ENCODE measurements at places on chromosomes 1 and 21. TPM values are rescaled to one million over a fixed set of nuclear protein-coding genes. Genes with fewer than 3 reads are reported as not detected.

GRCh38 chr1:91631718-91632330 is 131.2 kb downstream of the CDC7 start:
- DNase-seq = no peak

DNA sequence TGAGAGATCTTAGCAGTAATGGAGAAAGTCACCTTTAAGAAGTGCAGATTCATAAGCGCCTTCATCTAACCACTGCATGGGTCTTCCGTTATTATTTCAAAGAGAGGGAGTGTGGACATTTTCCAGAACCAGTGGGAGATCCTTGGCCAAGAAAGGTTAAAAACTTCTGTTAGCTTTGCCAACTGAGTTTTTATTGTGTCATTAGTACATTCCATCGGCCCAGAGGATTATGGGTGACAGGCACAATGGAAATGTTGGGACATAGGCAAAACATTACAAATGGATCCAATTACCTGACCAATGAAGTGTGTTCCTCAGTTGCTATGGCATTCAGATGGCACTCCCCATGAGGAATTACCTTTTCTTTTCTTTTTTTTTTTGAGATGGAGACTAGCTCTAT is 115.5 kb downstream of the PPIAL4G start:
- DNase-seq = no peak

DNA sequence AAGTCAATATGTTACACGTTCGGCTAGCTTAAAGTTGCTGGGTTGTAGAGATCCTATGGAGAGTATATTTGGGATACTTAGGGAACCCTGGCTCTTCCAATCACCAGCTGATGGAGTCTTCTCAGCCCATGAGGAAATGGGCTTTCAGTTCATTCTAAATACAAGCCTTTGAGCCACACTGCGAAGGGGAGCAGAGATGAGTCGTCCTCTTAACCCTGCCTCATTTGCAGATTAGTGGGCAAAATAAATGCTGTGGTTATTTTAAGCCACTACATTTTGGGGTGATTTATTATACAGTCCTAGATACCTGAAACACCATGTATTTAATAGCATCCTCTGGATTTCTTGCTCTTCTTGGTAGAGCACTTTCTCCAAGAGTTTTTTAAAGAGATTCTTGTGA is 19.0 kb upstream of the VCAM1 start:
- DNase-seq = no peak

DNA sequence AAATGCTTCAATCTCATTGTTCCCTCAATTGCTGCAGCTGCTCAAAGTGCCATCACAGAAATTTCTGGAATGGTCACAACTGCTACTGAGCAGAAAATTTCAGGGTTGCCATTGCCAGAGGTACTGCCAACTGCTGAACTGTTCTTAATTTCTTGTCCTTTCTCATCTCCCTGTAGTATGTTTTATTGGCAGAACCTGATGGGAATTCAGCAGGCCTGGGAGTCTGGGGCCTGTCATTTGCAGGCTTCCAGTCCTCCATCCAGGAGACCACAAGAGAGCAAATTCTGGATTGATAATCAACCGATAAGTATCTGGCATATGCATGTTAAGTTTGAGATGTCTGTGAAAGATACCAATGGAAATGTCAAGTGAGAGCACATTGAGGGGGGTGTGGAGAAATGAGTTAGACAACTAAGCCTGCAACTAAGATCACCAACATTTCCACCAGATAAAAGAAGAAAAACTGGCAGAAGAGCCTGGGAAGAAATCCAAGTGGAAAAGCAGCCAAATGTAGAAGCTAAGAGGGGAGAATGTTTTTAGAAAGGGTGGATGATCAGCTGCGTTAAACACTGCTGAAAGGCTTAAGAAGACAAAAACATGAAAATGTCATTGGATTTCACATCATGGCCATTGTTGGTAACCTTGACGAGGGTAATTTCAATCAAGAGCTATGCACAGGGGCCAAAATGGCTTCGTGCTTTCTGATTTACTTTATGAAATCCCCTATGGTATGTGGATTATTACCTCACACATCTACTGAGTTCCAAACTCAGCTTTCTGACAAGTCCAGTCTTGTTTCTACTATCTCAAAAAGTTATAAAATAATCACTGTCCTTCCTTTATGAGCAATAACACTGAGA is 648.1 kb downstream of the PLPP3 start:
- peak; percentile 90 for DNase-seq

KIAA0040 gene
- 0.99 TPM for total RNA-seq

GBP3 gene
- total RNA-seq = 28.6 TPM

- DNase-seq = no peak
Observed at GRCh38 chr1:156658496-156658895, 16.6 kb downstream of the BCAN start.

DNA sequence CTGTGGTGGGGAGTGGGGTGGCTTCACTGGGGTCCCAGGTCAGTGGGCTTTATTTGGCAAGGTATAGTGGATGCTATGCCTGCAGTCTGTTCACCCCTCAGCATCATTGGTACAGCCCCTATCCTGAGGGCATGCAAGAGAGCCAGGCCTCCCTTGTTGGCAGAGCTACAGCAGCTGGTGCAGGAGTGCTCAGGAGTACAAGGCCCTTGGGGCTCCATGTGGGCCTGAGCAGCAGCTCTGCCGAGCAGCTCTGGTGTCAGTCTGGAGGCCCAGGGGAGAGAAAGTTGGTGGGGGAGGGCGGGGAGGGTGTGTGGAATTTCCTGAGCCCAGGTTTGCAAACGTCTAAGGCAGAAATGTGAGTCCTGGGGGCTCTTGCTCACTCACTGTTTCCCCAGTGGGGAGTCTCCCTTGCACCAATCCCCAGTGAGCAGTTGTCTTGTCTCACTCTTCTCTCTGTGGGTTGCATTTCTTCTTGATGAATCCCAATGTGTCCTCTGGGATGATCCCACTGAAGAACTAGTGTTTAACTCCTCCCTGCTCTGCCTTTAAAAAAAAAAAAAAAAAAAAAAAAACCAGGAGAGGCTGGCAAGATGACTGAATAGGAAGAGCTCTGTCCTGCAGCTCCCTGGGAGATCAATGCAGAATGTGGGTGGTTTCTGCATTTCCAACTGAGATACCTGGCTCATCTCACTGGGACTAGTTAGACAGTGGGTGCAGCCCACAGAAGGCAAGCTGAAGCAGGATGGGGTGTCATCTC is 39.5 kb upstream of the CYP4X1 start:
- DNase-seq = no peak

GRCh38 chr1:173117108-173117633 is 66.4 kb upstream of the TNFSF18 start:
- no peak for DNase-seq

DNA sequence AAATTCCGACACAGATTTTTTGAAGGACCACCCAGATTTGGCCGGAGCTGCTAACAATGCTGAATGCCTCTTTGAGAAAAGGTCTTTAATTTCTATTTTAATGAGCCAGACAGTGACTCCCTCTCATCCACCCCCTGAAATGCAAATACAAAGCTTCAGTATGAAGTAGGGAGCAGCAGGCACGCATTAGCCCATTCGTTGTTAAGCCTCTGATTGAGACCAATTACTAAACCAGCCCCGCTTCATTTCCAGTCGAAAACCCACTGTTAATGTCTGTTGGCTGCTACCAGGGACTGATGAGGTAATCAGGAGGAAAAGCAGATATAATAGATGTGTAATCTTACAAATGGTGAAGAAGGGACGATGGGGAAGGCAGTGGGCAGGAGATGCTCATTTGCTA is 4.8 kb upstream of the C8A start:
- no peak for DNase-seq

KCNJ9 gene
- total RNA-seq = 0.08 TPM

DNA sequence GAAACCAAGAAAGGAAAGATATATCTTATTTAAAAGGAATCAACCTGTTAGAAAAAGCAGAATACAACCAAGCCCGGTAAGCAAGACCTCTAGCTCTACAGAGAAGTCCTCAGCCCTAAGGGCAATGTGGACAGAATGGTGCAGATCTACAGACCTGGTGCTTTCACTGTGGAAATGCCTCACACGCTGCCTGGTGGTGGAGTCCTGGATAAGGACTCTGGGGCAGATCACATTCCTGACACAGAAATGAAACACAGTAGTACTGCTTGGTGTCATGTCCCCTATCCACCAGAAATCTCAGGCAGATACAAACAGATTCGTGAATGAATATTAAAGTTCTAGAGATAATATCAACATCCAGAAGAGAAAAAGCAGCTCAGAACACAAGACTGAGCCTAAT is 6.8 kb downstream of the CNN3 start:
- DNase-seq = no peak

DNA sequence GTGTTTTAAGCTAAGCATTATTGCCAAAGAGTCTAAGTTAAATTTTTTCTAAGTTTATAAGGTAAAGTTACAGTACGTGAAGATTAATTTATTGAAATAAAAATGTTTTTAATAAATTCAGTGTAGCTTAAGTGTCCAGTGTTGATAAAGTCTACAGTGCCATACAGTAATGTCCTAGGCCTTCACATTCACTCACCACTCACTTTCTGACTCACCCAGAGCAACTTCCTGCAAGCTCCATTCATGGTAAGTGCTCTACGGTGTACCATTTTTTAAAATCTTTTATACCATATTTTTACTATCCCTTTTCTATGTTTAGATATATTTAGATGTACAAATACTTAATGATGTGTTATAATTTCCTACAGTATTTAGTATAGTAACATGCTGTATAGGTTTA is 173.2 kb downstream of the CACNA1E start:
- no peak for DNase-seq

- DNase-seq = no peak
Observed at GRCh38 chr21:22297575-22297974, 1299.4 kb downstream of the NCAM2 start.

DNA sequence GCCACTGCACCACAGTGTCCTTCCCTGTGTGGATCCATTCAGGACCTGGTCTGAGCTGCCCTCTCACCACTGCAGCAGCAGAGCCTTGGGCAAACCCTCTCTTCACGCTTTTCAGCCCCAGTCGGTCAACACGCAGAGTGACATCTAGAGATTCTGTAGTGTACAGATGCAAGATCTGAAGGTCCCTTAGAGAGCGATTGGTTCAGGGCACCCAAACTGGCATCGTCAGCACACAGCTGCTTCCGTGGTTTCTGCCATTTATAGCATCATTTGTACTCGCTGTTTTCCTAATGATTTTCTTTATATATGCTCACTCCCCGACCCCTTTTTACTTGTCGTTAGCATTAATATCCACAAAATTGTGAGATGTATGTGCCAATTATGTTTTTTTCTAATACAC is 1.5 kb upstream of the ASCL5 start:
- DNase-seq = no peak

- peak; percentile 96 for DNase-seq
Observed at GRCh38 chr1:19448491-19449439, 36.6 kb downstream of the CAPZB start.

SPRR1A gene
- total RNA-seq = not detected

CFHR1 gene
- total RNA-seq = 1.1 TPM

C1orf74 gene
- total RNA-seq = 2.4 TPM

DNA sequence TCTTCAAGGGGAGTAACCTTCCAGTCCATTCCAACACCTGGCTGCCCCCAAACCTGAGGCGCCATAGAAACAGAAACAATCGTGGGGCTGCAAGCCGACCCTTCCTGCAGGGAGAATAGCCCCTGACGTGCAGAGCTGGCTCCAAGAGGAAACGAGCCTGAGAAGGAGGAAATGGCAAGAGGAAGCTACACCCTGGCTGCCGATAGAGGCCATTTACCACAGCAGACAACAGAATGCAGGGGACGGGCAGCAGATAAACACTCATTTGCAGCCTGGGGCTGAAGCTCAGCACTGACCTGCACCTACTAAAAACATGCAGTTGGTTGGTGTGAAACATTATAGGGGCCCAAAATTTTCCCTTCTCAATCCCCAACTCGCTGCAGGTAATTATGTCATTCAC is 8.7 kb upstream of the TDRD10 start:
- DNase-seq = no peak

Data from fibroblast of the aortic adventitia (primary cell).